Colonic mucosa (tissue), 4 donors: ENCODE measurements at places on chromosomes 5 and 9. TPM values are rescaled to one million over a fixed set of nuclear protein-coding genes. Genes with fewer than 3 reads are reported as not detected.

The ADAMTS12 gene
- 0.42 TPM for total RNA-seq

The KIF4B gene
- total RNA-seq, result not detected

The LYSMD3 gene
- 20.4 TPM for total RNA-seq

The MSMP gene
- total RNA-seq, result not detected

GRCh38 chr9:104617418-104617817, 586 bp downstream of the OR13C9 start:
- no peak for DNase-seq
- no peaks in the 10 kb centered on the region for H3K4me1 ChIP-seq
- H3K27ac ChIP-seq, result no peak overlapping the region
- no peak overlapping the region for H3K4me3 ChIP-seq

GRCh38 chr9:131709771-131710431, 30.0 kb downstream of the RAPGEF1 start:
- peaks cover 12% of the 10 kb centered on the region for H3K4me1 ChIP-seq
- H3K27ac ChIP-seq, result peak overlapping the region; percentile 8
- DNase-seq, result no peak
- no peak overlapping the region for H3K4me3 ChIP-seq
- H3K27me3 ChIP-seq, result no peaks in the 10 kb centered on the region
- no peaks in the 10 kb centered on the region for H3K36me3 ChIP-seq

DNA sequence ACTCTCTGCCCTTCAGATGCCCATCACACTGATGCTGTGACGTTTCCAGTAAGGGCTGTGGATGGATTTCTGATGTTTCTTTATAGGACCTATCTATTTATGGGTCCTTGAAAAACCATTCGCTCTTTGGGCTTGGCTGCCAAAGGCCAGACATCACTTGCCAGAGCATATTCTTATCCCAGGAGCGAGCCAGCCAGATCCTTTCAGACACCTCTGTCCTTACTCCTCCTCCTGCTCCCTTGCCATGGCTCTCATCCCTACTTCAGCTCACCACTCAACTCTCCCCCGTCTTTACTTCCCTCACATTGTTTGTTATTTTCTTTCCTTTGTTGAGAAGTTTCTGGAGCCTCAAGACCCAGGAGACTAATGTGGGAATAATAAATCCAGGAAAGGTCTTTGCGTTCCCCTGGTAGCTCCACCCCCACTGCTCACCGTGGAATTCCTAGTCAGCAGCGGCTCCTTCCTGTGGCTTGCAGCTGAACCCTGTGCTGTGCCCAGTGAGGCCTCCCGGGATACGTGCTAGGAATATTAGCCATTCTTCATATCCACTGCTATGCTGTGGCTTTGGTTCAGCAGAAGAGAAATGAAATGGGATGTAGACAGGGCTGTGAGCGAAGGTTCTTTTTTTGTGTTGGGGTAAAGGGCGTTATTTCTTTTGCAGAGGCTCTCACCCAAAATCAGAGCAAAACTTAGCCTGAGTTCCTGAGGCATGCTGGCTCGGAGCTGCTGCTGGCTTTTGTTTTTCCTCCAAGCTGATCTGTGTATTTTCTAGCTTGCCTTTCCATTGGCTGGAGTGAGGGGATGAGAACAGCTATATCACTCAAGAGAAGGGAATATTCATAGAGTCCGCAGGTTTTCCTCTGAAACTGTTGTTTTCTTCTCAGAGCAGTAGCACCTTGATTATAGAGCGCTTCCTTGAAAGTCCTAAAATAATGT, 171.1 kb downstream of the SAXO1 start:
- H3K27me3 ChIP-seq, result no peaks in the 10 kb centered on the region
- H3K4me1 ChIP-seq, result no peaks in the 10 kb centered on the region
- no peak overlapping the region for H3K4me3 ChIP-seq
- no peak overlapping the region for H3K27ac ChIP-seq
- DNase-seq, result no peak

DNA sequence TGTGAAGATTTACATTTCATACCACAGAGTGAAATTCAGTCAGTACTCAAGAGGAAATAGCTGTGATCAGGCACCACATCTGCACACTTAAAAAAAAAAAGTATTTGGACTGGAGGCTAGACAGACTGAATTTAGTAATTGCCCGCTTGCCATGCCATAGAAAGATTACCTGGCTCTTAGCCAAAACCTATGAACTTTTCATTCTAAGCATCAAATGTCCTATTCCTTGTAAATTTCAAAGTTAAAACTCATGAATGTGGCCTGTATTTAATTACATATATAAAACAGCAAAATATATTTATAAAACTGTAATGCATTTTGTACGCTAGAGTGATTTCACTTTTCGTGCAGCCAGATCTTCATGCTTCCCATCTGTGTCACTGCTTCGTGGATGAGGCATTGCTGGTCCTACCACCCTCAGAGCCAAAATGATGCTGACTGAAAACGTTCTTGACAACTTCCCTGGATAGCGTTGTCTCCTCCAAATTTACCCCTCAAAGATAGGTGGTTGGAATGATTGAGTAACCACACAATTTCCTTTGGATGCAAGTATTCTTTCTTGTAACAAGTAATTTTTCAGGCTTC, 447.9 kb upstream of the SGCD start:
- no peaks in the 10 kb centered on the region for H3K4me1 ChIP-seq
- no peak overlapping the region for H3K27ac ChIP-seq
- H3K4me3 ChIP-seq, result no peak overlapping the region
- no peaks in the 10 kb centered on the region for H3K27me3 ChIP-seq
- H3K36me3 ChIP-seq, result no peaks in the 10 kb centered on the region

DNA sequence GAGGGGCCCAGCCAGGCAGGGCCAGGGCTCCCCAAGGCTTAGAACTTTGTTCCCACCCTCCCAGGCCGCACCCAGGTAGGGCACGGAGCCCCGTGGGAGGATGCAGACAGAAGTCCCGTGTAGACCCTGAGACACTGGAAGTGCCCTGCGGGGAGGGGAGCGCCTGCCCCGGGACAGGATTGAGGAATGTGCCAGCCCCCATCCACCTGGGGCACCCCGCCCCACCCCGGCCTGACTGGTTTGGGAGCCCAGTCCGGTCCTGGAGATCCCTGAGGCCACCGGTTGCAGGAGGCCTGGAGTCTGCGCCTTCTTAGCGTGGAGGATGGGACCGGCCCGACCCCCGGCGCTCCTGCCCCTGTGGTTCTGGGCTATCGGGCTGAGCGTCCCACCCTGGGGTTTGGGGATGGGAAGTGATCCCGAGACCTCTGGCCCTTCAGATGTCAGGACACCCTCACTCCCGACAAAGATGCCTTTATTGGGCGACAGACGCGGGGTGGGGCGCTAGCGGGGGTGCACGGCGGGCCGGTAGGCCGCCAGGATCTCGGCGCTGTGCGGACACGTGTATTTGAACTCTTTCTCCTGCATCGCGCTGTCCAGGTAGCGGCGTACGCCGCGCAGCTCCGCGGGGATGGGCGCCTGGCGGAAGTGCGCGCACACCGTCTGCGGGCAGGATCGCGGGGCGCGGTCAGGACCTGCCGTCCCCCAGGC, 2.0 kb downstream of the CLIC3 start:
- H3K27ac ChIP-seq, result no peak overlapping the region
- peaks cover 18% of the 10 kb centered on the region for H3K4me1 ChIP-seq
- H3K36me3 ChIP-seq, result no peaks in the 10 kb centered on the region
- H3K27me3 ChIP-seq, result no peaks in the 10 kb centered on the region
- no peak overlapping the region for H3K4me3 ChIP-seq

DNA sequence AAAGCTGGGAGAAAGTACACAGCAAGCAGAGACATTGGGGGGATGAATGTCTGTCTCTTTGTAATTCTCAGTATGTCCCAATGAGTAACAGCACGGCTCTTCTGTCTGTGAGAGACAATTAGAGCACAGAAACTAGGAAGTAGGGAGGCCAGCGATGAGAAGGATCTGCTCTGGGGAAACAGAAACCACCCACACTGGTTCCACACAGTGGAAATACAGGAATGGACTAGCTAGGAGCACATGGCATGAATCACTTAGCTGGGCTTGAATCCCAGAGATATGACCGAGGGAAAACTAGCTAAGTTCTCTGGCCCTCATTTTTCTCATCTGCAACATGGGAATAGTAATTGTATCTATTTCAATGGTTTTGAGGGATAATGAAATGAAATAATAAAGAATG, 895.9 kb downstream of the TLE4 start:
- no peaks in the 10 kb centered on the region for H3K27me3 ChIP-seq
- no peak overlapping the region for H3K4me3 ChIP-seq

DNA sequence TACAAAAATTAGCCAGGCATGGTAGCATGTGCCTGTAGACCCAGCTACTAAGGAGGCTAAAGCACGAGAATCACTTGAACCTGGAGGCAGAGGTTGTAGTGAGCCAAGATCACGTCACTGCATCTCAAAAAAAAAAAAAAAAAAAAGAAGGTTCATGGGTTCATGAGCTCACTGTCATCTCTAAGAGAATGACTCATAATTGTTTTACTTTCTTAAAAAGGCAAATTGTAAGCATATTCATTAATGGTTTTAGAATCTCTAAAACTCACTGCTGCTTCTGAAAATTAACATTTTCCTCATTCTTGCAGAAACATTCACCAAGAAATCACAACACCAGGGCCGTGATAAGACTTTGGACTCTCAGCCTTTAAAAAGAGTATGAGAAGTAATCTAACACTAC, 103.6 kb downstream of the GNA14 start:
- no peaks in the 10 kb centered on the region for H3K4me1 ChIP-seq
- no peaks in the 10 kb centered on the region for H3K36me3 ChIP-seq
- H3K27me3 ChIP-seq, result no peaks in the 10 kb centered on the region
- no peak overlapping the region for H3K4me3 ChIP-seq

GRCh38 chr5:158482125-158482524, 617.6 kb downstream of the EBF1 start:
- no peak for DNase-seq
- H3K4me1 ChIP-seq, result no peaks in the 10 kb centered on the region
- no peak overlapping the region for H3K4me3 ChIP-seq
- H3K27me3 ChIP-seq, result no peaks in the 10 kb centered on the region
- H3K27ac ChIP-seq, result no peak overlapping the region
- no peaks in the 10 kb centered on the region for H3K36me3 ChIP-seq

GRCh38 chr5:172668594-172669071, 27.6 kb downstream of the NEURL1B start:
- H3K27me3 ChIP-seq, result no peaks in the 10 kb centered on the region
- H3K36me3 ChIP-seq, result no peaks in the 10 kb centered on the region
- H3K27ac ChIP-seq, result no peak overlapping the region

DNA sequence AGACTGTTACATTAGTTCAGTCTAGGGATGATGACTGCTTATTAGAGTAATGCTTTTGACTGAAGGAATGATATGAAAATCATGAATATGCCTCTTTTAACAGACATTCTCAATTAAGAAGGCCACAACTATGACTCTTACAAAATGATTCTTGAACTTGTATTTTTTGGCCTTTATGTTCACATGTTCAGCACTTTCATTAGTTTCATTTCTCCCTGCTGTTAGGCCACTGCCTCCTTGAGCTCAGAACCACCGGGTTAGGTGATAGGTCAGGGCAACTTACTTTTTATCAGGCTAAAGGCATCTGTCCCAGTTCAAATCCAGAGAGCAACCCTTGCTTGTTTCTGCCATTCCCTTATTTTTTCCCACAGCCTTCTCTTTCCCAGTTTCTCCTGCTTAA, 235.2 kb upstream of the ELL2 start:
- no peak overlapping the region for H3K27ac ChIP-seq
- H3K36me3 ChIP-seq, result no peaks in the 10 kb centered on the region
- peaks cover 4% of the 10 kb centered on the region for H3K4me1 ChIP-seq
- H3K27me3 ChIP-seq, result no peaks in the 10 kb centered on the region

DNA sequence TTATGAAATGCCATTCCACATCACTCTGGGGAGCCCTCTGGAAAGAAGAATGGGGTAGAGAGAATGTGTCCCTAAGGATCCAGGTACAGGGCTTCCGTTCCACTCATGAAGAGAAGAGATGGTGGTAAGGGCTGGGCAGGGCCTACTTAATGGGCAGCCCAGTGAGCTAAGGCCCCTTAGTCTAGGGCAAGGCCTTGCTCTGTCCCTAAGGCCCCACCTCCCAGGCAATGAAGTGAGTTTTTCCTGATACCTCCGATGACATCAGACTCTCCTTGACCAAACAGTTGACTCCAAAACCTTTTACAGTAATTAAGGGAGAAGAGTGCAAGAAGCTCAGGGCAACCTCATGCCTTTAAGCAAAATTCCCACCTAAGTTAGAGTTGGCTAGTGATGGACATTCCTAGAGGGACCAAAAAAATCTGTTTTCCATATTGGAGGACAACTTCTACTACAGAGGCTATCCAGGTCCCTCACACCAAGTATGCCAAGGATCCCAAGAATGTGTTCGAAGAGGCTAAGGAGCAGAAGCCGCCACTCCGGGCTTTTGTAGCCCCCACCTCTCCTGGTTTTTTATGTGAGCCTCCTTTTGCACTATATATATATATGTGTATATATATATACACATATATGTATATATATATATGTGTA, 5.9 kb downstream of the KLF9 start:
- DNase-seq, result no peak
- peaks cover 6% of the 10 kb centered on the region for H3K4me1 ChIP-seq

DNA sequence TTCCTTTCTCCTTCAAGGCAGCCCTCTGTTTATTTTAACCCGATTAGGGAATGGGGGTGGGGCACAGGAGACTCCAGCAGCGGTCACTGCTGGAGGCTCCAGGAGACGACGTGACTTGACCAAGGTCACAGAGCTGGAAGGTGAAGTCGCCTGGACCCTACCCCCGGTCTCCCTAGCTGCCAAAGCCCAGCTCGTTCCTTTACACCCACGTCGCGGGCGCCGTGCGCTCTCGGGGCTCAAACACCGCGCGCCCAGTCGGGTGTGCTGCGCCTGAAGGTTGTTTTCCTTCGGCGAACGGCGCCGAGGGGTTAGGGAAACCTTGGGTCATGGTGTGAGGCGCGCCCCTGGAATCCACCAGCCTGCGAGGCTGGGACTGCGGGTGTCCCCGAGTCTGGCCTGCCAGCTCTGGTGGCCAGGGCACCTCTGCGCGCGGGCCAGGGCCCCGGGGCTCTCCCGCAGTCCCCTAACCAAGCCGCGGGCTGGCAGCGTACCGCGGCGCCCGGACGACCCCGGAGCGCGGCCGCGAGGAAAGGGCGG, 747 bp upstream of the UNC5A start:
- H3K36me3 ChIP-seq, result no peaks in the 10 kb centered on the region
- DNase-seq, result no peak
- H3K4me3 ChIP-seq, result no peak overlapping the region
- peaks cover 29% of the 10 kb centered on the region for H3K27me3 ChIP-seq
- H3K27ac ChIP-seq, result no peak overlapping the region
- no peaks in the 10 kb centered on the region for H3K4me1 ChIP-seq

DNA sequence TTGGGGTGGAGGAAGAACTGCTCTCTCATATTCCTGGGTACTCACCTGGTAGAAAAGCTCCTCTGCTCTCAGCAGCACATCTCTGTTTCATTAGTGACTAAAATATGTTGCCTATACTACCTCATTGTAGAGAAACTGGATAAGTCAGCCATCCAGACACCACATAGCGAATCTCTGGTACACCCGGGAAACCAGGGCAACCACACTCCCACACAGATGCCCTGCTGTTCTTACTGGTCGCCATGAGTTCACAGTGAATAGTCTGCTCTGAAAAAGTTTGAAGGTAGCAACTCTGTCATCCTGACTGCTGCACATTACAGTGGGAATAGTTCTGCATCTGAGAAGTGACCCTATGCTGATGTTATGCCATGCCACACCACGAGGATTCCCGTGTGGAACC, 135.0 kb downstream of the ENTREP1 start:
- no peaks in the 10 kb centered on the region for H3K36me3 ChIP-seq
- no peaks in the 10 kb centered on the region for H3K27me3 ChIP-seq
- H3K27ac ChIP-seq, result no peak overlapping the region
- no peak overlapping the region for H3K4me3 ChIP-seq
